ENCODE measurements at places on chromosomes 6 and 20.

DNA sequence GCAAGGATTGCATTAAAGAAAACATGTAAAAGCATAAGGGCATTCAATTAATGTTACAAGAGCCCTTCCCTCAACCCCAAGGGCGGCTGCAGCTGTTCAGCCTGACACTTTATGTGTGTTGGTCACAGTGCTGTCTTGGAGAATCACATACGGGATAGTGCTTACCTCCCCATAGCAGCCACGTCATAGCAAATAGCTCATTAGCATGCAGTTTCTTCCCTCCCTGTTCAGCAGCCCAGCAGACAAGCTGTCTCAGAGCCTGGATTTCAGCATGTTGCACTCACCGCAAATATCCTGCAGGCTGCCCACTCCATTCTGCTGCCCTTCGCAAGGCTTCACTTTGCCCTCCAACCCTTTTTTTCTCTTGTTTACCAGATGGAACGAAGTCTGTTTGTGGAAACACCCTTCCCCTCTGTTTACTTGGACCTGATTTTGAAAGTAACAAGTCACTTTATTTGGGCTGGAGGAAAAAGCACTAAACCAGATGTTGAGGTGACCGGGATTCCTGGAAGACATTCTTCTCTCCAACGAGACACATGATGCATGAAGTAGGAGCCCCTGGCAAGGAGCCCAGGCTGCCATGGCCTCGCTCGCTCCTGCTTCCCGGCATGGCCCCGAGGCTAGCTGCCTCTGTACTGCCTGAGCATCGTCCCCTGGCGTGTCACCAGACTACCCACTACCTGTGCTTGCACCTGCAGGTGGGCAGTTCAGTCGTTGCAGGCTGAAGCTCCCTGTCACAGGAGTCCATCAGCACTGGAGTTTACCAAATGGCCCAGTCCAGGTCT lies 151.6 kb upstream of the GMDS start:
- no peak for DNase-seq

- DNase-seq: no peak
Measured at GRCh38 chr20:17317341-17317740, 90.5 kb downstream of the PCSK2 start.

DNA sequence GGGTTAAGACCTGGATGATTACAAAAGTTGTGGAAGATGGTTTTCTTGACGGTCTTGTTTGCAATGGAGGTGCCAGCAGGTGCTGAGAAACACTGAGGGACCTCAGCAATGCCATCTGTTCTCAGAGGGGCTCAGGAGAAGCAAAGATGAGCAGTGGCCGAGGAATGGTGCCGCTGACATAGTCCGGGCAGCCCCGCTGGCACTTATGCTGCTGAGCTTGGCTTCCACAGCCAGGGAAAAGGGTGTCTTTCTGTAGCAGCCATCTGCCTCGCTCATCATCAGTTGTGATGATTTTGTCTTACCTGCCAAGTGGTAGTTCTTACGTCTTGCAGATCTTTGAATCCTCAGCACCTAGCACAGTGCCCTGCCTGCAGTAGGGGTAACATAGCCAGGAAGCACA lies 55.7 kb downstream of the PPP1R14C start:
- DNase-seq: no peak

- DNase-seq: peak; percentile 67
Measured at GRCh38 chr6:33959661-33960344, 156.0 kb upstream of the MLN start.

DNA sequence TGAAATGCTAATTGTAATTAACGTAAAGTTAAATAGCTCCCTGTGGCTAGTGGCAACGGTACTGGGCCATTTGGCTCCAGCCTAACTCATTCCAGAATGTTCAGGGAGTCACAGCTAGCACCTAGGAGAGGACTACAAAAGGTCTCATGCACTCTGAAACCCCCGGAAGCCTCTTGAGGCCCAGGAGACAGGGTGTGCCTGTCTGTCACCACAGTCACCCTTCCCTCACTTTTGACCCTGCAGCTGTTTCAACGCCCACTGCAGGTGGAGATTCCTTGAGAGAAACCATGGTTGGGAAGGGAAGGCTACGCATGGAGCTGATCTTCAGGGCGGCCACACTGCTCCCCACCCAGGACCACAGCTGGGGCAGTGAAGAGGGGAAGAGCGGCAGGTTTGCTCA lies 58.6 kb downstream of the SULF2 start:
- DNase-seq: no peak

DNA sequence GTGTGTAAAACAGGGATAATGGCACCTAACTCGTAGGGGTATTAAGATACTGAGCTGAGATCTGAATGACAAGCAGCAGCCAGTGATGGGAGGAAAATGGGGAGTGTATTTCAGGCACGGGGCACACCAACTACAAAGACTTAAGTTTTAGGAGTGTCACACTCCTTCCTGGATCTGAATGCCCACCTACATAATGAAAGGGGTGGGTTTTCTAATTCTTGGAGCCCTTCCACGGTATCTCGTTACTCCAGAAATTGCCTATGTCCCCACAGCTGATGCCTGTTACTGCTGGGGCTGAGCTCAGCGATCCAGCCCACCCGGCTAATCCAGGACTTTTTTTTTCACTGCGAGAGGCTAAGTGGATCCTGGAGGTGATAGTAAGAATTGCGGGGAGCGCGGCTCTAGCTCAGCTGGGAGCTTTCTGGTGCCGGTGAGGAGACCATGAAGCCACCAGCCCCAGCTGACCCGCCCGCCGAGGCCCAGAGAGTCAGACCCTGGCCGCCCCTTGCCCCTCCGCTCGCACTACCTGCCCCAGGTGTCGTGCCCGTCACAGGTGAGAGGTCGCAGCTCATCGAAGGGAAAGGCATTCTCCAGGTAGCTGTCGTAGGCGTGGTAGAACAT lies 727 bp downstream of the EDEM2 start:
- peak; percentile 72 for DNase-seq

- no peak for DNase-seq
Measured at GRCh38 chr6:169160855-169161560, 92.6 kb downstream of the THBS2 start.

DNA sequence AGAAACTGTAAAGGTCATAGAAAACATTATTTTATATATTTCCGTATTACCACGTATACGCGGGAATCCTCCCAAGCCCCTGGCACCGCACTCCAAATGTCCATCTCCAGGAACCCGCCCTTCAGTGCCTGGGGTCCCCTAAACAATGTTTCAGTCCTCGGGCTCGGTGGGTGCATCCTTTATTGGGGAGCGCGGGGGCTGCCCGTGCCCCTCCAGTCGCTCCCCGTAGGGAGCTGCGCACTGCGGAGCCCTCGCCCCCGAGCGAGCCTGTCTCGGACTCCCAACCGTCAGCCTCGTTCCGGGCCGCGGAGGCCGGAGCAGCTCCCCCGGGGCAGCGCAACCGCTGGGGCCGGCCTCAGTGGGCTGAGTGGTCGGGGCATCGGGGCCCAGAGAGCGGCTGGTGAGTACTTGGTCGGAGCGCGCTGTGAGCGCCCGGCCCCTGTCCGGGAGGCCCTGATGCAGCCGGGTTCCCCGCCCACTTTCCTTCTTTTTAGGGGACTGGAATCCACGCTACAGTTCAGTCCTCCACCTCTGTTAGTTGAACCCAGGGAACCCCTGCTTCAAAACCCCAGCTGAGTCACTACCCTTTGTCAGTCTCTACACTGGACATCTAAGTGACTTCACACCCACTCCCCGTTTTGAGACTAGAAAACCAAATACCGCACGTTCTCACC lies at the start of gene DNAH8:
TSS of gene DNAH8 (plus strand) at position 296 of the 674 bp plus-strand sequence. CDS start 7,499 bp downstream, outside the sequence.
- DNase-seq: no peak

- peak; percentile 84 for DNase-seq
Measured at GRCh38 chr20:62368976-62369814, 2.1 kb upstream of the LAMA5 start.

- DNase-seq: no peak
Measured at GRCh38 chr6:105591053-105591452, 188.2 kb upstream of the PREP start.

DNA sequence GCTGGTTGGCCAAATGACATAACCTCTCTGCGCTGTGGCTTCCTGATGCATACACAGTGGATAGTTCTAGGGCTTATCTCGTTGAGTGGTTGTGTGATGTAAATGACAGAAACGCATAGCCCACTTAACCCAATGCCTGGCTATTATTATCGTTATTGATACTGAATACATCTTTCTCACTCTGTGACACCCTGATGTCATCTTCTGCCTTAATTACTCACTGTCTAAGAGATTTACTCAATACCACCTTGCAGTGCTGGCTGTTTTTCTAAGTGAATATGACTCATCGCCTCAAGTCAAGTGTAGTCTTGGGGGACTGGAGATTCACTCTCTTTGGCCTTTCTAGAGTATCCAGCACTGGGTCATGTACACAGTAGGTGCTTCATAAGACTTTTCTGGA lies 73.6 kb downstream of the NDUFAF5 start:
- no peak for DNase-seq

DNA sequence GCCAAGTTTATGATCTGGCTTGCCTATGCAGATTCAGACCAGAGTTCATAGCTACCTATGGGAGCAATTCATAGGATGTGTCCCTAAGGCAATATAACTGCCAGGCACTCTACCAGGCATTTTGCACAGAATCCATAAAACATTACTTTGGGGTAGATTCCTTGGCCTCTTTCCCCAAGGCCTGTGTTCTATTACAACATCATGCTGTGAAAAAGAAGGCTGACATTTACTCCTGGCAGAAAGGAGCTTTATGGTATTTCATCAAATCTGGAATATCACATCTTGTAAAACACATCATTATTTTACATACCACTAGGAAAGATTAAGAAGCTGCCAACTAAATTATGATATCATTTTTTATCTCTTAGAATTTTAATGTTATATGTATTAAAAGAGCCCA lies 287.0 kb upstream of the MARCKS start:
- no peak for DNase-seq

- DNase-seq: no peak
Measured at GRCh38 chr20:22431419-22431818, 153.0 kb downstream of the FOXA2 start.

All from RWPE1 (cell line).